Kidney (tissue), 22 donors: ENCODE measurements at places on chromosomes 2 and 18.

- DNase-seq: no peak
Observed at GRCh38 chr2:239896075-239896474, 129.1 kb downstream of the NDUFA10 start.

- no peak for DNase-seq
Observed at GRCh38 chr18:26809346-26809745, 56.2 kb downstream of the AQP4 start.

GRCh38 chr18:23365602-23366001, 87.5 kb upstream of the RIOK3 start:
- DNase-seq: no peak

DNA sequence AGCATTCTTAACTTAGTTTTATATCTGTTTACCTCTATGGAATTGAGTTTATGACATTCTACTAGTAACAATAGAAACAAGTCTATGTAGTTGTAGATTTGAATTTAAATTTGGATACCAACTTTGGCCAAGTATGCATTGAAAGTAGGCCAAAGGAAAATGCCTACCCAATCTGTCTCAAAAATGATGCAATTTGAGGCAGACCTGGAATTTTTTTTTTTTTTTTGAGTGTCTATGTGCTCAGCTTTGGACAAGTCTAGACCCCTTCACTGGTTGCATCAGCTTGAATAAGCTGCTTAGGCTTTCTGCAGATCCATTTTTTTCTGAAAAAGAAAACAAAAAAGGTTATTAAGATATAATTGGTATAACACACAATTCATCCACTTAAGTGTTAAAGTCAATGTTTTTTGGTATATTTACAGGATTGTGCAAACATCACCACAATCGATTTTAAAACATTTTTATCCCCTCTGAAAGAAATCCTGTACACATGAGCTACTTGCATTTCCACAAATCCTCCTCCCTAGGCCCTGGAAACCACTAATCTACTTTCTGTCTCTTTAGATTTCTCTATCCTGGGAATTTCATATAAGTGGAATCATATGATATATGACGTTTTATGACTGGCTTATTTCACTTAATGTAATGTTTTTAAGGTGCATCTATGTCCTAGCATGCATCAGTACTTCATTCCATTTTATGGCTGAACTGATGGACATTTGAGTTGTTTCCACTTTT, 185.1 kb upstream of the CCDC68 start:
- DNase-seq: no peak

DNA sequence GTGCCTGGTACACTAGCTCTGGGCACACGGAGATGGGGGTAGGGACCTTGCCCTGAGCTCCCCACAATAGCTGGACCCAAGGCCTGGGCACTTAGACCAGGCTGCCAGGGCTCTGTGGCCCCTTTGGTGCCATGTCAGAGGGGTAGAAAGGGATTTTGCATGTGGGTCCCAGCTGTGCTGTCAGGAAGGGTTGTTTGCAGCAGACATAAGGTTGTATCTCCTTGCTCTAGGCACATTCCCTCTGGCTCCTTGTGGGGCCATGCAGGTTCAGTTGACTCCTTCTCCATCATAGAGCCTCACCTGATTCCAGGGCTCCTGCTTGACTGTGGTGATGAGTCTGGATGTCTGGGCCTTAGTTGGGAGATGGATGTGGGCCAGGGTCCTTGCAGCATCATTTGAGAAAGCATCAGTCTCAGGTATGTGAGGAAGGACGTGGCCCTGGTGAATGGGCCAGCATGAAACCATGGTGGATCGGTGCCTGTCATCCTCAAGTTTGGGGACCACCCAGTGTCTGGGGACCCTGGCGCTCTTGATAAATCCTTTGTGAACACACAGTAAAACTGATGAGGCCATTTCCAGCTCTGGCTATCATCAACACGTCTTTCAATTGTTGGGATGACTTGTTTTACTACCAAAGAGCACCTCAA, 461.9 kb upstream of the HS6ST1 start:
- no peak for DNase-seq

DNA sequence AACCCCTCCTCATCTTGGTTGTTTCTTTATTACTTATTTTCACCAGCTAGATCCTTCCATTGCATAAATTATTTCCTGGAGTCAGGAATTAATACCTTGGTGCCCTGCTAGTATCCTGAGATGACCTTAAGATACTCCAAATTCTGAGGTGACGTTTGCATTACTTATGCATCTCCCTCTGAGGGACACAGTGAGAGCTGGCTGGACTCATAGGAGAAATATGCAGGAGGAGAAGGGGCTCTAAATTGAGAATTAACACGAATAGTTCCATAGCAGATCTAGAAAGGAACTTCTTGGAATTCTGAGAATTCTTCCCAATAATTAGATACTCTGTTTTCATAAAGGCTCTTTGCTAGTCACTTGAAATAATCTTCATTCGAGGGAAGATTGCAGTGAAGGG, 310.6 kb upstream of the ZEB2 start:
- DNase-seq: no peak

DNA sequence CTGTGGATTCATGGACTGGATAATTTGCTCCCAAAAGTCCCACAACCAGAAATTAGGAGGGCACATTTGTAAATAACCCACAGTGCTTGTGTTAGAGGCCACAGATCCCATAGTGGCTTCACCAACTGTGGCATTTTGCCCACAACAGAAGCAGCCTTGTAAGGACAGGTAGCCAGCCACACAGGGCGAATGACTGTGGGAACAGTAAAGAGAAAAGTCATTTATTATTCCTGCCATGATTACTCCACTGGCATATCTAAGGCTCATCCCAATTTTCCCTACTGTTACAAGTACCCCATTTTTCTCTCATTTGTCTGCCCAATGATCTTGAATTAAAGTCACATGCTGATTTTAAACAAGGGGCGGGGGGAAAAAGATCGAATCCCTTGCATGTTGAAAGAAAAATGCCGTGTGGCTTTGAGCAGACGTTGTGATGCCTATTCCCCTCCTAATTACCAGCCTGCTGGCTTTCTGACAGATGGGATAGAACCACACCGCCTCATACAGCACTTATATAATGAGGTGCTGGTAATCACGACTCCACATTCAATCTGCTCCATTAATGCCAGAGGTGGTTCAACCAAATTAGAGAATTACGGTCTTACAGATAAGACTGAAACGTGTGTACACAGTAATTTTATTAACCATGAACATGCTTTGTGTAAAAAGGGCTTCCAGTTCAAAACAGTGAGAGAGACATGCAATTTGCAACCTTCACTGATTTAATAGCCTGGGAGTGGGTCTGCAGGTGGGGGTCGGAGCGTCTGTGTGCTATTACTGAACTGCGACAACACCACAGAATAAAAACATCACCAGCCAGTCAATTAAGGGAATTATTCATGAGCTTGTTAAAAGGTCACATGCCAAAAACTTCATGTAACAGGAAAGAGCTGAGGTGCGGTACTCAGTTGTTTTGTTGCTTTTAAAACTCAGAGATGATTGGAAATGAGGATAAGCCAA, 196.0 kb downstream of the TMEM163 start:
- DNase-seq: no peak

DNA sequence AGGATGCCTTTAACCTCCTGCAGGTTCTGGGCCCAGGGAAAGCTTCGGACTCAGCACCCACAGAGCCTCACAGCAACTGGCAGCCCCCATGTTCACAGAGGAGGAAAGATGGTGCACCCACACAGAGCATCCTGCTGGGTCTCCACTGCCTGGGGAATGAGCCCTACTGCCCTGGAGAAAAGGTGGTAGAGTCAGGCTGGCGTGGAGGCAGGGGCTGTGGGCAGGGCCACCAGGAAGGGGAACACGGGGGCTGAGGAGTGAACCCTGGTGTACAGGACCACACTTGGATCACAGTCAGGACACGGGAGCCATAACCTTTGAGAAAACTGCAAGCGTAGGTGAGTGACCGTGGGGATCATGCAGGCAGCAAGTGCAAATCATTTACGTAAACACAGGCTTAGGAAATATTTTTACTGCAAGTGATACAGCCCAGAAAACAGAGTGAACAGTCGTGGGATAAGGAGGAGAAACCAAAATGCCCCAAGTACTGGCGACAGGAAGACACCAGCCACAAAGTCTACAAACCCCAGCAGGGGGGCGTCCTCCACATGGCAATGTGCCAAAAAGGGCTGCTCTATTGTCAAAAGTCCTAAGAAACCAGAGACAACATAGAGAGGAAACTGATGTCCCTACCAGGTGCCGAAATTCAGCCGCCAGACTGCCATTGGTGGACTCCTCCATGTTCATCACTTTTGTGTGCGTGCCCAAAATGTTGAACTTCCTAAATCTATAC, 27.6 kb downstream of the STAT1 start:
- DNase-seq: no peak
